Endothelial cell of umbilical vein (primary cell): ENCODE measurements at places on chromosomes 2 and 18.

GRCh38 chr2:46539327-46540276 is 60.2 kb downstream of the TMEM247 start:
- no peak for DNase-seq

GRCh38 chr2:235139956-235140800 is 188.4 kb downstream of the SH3BP4 start:
- no peak for DNase-seq

- DNase-seq = no peak
These were observed 54.9 kb downstream of the CCNT2 start for GRCh38 chr2:134973241-134974138.

DNA sequence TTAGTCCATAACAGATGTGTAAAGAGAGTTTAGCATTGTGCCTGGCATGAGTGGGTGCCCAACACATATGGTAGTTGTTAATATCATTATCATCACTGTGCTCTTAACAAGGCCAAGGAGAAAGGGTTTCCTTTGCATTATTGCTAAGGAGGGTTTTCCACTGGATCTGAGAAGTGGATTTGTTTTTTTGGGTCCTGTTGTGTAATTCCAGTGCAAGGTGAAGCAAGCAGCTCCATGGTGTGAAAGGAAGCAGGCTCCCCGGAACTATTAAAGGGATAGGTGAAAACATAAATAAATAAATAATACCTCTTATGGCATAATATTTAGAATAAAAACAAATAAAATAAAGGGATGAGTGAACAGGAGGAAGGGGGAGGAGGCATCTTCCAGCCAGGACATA is 65.3 kb downstream of the MTCL1 start:
- no peak for DNase-seq

DNA sequence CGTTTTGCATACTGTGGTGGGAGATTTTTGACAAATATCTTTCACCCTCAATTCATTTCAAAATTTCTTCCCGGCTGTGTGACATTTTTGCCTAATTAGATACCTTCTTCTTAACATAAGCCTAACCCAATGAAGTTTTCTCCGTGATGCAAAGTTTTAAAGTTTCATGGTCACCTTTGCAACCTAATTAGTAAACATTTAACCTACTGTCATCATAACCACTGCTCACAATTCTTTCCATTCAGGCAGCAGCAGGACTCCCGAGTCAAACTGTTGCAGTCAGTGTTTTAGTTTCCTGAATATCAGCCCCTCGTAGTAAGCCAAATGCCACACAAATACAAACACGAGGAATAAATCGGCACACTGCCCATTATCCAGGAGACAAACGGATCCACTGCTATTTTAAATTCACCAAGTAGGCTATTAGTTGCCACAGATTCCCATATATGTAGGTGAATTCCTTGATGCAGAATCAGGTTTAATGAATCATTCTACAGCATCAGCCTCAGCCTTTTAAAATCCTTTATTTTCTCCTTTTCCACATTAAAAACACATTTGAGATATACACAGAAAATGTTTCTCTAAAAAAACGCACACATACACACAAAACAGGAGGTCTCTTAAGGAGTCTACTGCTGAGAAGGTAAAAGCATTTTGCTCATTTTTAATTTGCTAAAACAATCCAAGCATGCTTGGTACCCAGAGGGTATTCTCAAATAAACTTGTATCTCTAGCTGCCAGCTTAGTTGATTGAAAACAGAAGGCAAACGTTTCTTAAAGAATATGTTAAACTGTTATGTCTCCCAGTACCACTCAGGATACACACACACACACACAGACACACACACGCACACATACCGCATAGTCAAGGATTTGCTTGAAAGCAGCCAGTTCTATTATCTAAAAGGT is 106.5 kb upstream of the KCTD1 start:
- DNase-seq = peak; percentile 7

- DNase-seq = no peak
These were observed 682.7 kb upstream of the FANCL start for GRCh38 chr2:58923869-58924268.

DNA sequence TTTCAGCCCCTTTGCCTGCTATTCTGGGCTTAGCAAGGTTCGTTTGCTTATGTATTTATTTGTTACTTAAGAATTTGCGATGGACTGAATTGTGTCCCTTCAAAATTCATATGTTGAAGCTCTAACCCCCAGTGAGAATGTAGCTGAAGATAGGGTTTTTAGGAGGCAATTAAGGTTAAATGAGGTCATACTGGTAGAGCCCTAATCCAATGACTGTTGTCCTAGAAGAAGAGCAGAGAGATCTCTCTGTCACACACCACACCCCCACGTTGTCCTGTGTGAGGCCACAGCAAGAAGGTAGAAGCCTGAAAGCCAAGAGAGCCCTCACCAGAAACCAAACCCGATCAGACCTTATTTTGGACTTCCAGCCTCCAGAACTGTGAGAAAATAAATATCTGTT is 66.7 kb downstream of the KIAA1328 start:
- DNase-seq = no peak

- DNase-seq = no peak
These were observed 106.5 kb downstream of the LRRTM1 start for GRCh38 chr2:80198042-80198441.

DNA sequence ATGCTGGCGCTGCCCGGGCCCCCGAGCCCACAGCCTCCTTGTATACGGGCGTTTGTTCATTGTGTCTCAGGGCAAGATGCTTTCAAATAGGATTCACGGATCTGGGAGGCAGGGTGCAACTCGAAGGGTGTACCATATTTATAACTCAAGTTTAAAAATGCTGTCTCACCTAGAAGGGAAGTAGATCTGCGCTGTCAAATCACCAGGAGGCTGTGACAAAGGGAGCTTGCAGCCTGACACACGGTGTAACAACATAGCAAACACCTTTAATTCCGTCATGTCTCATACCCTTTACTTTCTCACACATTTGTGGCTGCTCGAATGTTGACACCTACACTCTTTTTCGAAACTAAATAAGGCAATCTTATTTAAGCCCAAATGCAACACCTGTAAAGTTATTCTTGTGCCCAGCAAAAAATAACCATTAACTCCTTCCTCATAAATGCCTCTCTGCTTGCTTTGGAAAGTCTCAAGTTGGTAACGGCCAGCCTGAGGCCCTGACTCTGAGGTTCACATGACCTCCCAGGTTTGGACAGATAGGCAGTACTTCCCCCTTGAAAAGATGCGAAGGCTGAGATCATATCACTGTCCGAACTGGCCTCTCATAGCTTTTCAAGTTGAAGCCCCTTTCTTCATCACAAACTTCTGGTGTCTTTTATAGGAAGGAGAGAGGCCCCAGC is 11.6 kb downstream of the ZEB2 start:
- DNase-seq = no peak

GRCh38 chr2:239129147-239129920 is 271.5 kb downstream of the HDAC4 start:
- DNase-seq = no peak

DNA sequence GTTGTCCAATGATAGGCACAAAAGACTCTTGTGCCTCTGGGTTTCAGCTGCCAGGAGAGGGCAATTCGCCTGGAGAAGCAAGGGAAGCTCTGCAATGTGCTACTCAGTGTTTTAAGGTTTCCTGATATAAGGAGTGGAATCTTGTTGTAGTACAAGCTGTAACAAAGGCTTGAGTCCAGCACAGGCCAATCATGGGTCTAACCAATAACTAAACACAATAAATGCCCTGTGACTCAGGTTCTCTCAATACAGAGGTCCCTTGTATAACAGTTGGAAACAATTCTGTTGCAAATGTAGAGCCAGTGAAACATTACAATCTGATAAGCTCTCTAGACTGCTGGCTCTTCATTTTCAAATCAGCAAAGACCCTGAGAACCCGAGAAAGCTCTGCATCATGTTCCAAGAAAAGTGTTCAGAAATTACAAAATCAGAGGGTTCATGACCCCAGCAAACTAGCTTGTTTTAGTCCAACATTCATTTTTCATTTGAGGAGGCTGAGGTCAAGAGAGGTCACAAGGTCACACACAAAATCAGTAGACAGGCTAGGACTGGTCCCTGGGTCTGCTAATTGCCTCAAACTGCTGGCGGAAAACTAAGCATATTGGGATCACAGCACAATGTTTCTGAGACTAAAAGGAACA is 59.0 kb upstream of the DNMT3A start:
- DNase-seq = no peak

GRCh38 chr2:44975571-44976450 is 33.4 kb downstream of the SIX2 start:
- no peak for DNase-seq

- no peak for DNase-seq
These were observed 9.5 kb downstream of the DUSP19 start for GRCh38 chr2:183088061-183088460.

DNA sequence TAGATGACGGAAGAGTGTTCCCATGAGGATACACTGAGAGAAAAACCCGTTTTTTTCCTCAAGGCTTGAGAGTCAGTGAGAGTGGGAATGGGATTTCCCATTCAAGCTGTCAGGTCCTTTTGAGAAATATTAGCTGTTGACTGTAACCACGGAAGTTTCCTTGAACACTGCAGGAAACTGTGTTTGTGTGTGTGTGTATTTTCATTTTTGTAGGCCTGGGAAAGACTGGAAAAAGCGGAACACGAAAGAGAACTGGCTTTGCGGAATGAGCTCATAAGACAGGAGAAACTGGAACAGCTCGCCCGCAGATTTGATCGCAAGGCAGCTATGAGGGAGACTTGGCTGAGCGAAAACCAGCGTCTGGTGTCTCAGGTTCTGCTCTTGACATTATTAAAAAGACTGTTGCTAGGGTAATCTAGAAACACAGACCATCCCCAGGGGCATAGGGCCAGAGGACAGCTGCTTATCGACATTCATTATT is 98.8 kb upstream of the EML6 start:
- no peak for DNase-seq

DNA sequence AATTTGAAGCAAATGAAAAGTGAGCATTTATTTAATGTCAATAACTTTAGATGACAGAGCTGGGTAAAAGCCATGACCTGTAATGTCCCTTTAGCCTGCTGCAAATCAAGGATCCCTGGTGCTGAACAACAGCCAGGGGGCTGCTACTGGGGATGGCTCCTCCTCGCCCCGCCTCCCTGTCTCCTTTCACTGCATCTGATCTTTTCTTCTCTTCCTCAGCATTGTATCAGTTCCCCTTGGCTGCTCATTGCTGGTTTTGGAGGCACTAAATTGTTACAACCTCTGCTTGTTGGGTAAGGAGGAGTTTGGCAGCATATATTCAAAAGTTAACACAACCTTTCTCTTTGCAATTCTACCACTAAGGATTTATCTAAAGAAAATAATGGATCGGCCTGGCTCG is 236.3 kb upstream of the ID2 start:
- no peak for DNase-seq

DNA sequence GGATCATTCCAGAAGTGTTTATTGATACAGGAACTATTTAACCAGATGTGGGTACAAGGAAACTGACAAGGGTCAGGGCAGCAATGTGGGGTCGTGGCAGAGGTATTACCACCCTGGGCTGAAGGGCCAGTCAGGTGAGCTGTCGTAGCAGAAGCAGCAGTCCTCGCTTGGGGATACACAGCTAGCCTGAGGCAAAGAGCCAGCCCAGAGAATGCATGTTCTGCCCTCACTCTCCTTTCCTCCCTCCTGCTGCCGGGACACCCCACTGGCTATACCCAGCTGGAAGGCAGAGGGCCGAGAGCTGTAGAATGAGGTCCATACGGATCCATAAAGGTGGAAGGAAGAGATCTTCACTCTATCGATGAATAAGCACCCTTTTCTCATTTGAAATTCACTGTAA is 32.2 kb upstream of the GBX2 start:
- DNase-seq = no peak

DNA sequence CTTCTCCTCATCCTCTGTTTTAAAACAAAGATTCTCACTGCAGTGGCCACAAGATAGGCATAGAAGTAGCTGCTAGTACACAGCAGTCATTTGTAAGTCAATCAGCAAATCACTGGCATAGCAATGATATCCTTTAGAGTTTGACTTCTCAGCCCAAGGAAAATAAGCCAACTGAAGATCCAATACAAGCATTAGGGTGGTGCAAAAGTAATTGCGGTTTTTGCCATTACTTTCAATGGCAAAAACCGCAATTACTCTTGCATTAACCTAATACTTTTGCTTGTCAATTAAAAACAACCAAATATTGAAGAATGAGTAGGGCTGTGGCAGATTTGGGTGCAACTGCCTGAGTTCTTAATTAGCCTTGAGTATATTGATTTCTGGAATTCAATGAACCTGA is 2.8 kb downstream of the G6PC2 start:
- DNase-seq = no peak

- DNase-seq = no peak
These were observed 681.6 kb upstream of the KLHL29 start for GRCh38 chr2:22703286-22703920.

DNA sequence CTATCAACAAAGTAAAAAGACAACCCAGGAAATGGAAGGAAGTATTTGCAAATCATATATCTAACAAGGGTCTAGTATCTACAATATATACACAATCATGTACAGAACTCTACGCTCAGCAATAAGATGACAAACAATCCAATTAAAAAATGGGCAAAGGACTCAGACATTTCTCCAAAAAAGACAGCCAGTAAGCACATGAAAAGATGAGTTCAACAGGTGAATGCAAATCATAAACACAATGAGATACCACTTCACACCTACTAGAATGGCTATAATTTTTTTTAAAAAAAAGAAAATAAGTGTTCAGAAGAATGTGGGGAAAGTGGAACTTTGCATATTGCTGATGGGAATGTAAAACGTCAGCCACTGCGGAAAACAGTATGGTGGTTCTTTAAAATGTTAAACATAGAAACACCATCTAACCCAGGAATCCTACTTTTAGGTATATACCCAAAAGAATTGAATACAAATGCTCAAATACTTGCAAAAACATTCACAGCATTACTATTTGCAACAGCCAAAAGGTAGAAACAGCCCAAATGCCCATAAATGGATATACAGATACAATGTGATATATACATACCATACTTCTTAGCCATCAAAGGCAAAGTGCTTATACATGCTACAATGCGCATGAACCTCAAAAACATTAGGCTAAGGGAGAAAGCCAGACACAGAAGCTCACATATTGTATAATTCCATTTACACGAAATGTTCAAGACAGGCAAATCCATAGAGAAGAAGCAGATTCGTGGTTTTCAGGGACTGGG is 121.2 kb downstream of the CABYR start:
- DNase-seq = no peak
